ENCODE measurements at places on chromosomes 6 and 20.

- DNase-seq = no peak
Observed at GRCh38 chr6:166597711-166598440, 11.4 kb upstream of the RAMACL start.

- no peak for DNase-seq
Observed at GRCh38 chr6:34583461-34583860, 27.3 kb upstream of the SPDEF start.

DNA sequence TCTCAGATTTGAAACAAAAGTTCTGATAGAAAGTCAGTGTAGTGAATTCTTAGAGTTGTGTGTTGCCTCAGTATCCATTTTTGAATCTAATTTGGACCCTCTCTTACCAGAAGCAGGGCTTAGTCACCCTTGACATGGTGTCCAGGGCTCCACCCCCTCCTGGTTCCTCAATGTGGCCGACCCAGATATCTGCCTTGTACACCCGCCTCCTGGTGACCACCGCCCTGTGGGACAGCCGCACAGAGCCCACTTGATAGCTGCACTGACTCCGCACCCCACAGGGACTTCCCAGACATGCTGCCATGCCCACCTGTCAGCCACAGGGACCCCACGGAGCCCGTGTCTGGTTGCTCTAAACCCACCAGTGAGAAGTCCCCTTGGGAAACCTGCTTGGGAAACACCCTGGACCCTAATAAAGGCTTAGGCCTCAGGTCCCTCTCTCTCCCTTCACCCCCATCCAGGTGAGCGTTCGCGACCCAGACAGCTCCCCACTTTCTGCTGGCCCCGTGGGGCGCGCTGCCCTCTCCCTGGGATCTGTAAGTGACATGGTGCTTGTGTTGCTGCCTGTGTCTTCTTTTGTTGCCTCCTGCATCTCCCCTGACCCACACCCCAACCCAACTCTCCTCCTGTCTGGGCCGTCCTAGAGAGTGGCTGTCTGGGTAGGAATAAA, 47.2 kb upstream of the SYNDIG1 start:
- DNase-seq = no peak

DNA sequence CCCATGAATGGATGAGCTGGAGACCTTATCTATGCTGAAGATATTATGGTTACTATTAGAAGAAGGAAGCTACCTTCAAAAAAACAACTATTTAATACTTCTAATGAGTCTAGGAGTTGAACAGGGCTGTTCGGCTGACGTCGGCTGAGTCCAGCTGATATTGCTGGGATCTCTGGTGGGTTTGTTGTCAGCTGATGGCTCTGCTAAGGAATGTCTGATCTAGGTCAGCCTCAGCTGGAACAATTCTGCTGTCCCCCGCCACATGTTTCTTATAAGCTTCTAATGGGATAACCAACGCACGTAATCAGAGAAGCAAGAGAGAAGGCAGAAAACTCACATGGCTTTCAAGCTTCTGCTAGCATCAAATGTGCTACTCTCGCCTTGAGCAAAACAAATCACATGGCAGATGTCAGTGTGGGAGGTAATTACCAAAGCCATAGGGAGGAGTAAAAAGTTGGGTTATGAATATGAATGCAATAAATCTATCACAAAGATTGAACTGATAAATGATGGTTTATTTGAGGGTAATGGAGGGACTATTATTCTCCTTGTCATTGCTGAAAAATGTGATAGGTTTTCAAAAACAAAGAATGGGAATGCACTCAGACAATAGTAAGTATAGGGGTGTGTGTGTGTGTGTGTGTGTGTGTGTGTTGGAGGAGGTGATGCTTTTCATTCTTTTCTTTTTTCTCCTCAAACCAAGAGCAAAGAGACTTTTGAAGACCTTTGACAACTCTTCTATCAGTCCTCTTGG, 71.5 kb downstream of the BTBD3 start:
- no peak for DNase-seq

GRCh38 chr6:11934638-11935037, 77.5 kb upstream of the HIVEP1 start:
- no peak for DNase-seq

- DNase-seq = no peak
Observed at GRCh38 chr20:8853805-8854338, 215.0 kb upstream of the PLCB4 start.
